Metanephros (tissue), 2 donors: ENCODE measurements at places on chromosomes 4 and X. TPM values are rescaled to one million over a fixed set of nuclear protein-coding genes. Genes with fewer than 3 reads are reported as not detected.

Gene C4orf51
- total RNA-seq, result not detected

Gene MTM1
- 13.2 TPM for total RNA-seq

Gene KLF8
- total RNA-seq, result 7.2 TPM

Gene GPR82
- 0.58 TPM for total RNA-seq

Gene SSX1
- total RNA-seq, result not detected

Gene PLS3
- total RNA-seq, result 146 TPM

Gene MXRA5
- 23.9 TPM for total RNA-seq

Gene RIBC1
- 3.9 TPM for total RNA-seq

Gene EIF2S3
- 218 TPM for total RNA-seq

Gene TAF7L
- total RNA-seq, result 0.18 TPM
